CD4-positive, alpha-beta T cell treated with Interleukin-4 for 4 hours (primary cell): ENCODE measurements at places on chromosomes 4 and X.
A peak's percentile ranks its signal among the peaks of the same experiment; 100 is the strongest.

GRCh38 chrX:66016905-66017658 is 22.8 kb downstream of the VSIG4 start:
- no peak for DNase-seq

GRCh38 chrX:110310896-110311295 is 7.0 kb downstream of the AMMECR1 start:
- peak; percentile 57 for DNase-seq

- no peak for DNase-seq
These were observed 480.4 kb downstream of the ACTRT1 start for GRCh38 chrX:127571834-127572233.

GRCh38 chrX:83508526-83509253 is 600 bp downstream of the POU3F4 start:
- DNase-seq, result no peak

DNA sequence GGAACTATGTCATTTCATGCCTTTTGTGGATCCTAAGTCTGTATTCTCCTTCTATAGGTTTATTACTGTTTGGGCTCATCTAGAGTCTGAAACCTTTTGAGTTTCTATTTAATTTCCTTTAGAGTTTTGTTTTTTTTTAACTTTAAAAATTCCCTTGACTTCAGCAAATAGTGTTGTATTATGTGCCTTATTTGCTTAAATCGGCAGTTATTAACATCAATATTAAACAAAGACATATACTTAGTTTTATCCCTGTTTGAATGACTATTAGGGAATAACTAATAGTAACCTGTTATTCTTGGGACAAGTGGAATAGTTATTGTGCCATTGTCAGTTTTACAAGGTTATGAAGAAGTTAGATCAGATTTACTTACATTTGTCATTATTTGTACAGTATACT is 112.8 kb upstream of the NUDT6 start:
- DNase-seq, result no peak

DNA sequence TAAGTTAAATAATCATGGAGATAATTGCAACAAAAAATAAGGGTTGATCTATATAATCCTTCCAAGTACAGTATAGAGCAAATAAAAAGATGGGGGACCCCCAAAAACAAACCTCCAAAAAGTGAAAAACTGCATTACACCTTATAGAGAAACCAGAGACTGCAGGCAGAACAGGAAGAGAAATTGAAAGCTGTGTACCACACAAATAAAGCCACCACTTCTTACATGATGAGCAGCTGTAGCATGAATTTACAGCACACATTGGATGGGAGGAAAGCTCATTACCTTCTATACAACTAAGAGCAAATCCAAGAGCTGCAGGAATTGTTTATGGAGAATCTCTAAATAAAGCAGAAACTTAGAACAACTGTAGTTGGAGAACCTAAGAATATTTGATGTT is 152.4 kb upstream of the PDE5A start:
- no peak for DNase-seq

GRCh38 chr4:52848254-52848653 is 13.9 kb upstream of the RASL11B start:
- DNase-seq, result no peak

DNA sequence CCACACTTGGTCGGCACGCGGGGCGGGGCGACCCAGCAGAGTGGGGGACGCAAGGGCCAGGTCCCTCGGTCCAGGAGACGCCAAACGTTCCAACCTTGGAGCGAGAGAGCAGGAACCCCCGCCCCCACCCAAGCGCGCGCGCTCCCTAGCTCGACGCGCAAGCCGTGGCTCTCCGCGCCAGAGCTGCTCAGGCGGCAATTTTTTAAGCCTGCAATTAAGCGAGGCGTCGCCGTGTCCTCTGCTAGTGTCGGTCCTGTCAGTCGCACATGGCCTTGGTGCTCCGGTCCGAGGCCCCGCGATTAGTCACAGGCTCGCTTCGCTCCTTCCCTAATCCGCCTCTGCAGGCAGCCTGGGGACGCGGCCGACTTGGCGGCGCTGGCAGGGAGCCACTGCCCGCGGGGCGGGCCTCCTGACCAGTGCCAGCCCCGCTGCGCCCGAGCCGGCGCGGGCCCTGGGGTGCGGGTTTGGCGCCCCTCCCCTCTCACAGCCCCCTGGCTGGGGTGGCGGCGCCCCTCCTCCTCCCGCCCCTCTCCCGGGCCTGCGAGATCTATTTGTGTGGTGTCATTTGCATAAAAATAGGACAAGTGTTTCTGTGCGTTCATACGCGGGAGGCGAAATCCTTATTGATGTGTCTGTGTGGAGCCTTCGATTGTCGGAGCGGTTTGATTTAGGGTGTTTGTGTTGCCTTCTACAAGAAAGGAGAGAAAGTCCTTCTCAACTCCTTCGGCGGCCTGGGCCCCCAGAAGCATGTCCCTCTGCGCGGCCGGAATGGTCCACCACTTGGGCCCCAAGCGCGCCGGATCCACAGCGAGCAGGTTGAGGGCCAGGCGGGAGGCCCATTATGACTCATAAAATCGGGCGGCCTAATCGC is 9.8 kb upstream of the BCOR start:
- DNase-seq, result no peak

DNA sequence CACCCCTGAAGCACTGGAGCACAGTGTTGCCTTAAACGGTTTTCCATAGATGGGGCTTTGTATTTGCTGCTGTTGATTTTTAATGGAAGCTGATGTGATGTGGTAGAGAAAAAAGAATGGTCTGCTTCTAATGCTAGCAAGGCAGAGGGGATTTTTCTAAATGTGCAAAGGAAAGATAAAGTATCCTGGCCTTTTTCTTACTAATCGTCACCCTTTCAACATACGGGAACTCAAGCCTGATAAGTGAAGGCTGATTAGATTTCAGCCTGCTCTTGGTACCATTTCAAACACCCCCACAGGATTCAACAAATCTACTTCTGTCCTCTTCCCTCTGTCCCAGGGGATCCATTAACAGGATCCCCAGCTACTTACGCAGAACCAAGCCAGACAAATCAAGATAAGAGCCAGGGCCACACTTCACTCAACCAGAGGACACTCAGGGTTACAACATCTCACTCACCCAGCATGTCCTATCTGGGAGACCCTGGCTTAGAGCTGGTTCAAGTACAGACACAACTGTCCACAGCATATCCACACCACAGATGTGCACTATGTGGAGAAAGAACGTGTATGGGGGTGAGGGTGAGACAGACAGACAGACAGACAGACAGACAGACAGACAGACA is 180.0 kb downstream of the SH3KBP1 start:
- no peak for DNase-seq

DNA sequence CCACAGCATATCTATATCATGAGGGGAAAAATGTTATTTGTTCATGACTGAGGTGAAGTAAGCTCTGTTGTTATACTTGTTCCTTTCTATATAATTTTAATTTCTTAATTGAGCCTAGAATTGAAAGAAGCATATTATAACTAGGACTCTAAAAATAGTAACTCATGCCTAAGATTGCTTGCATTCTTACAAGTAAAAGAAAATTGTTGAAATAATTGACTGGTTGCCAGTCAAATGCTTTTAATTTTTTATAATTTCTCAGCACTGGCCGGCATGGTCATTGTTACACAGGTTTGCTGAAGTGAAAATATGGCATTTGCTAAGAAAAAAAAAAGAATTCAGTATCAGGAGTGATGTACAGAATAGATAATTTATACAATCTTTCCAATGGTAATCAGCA is 104.8 kb downstream of the GASK1B start:
- no peak for DNase-seq

DNA sequence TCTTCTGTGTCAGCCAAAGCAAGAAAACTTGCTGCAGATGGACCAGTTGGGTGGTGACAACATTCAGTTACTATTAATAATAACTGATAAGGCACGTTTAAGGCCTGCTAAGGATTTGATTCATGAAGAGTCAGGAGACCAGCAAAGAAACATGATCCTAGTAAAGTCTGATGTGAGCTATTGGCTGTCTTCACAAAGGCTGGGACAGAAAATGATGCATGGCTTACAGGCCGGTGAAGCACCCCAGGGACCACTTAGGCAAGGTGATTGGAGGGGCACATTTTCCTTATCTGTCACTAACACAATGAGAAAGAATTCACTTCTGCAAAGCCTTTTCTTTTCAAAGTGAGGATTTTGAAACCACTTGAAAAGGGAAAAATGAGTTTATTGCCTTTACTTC is 65.4 kb upstream of the TRPC3 start:
- DNase-seq, result no peak

DNA sequence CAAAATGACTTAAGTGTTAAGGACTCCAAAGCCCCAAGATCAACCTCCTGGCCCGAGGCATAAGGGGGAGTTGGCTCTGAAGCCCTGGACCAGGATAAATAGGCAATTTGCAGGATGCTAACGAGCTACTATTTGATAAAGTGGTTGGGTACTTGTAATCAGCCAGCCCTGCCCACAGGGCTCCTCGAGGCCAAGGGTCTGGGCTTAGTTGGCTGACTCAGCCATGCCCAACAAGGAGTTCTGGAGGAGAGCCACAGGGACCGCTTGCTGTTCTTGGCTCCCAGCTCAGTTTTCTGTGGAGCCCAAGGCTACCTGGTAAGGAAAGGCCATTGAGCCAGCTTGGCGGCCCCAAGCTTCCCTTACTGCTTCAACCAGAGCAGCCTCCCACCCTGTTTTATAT is 7.8 kb downstream of the HMGB3 start:
- no peak for DNase-seq

DNA sequence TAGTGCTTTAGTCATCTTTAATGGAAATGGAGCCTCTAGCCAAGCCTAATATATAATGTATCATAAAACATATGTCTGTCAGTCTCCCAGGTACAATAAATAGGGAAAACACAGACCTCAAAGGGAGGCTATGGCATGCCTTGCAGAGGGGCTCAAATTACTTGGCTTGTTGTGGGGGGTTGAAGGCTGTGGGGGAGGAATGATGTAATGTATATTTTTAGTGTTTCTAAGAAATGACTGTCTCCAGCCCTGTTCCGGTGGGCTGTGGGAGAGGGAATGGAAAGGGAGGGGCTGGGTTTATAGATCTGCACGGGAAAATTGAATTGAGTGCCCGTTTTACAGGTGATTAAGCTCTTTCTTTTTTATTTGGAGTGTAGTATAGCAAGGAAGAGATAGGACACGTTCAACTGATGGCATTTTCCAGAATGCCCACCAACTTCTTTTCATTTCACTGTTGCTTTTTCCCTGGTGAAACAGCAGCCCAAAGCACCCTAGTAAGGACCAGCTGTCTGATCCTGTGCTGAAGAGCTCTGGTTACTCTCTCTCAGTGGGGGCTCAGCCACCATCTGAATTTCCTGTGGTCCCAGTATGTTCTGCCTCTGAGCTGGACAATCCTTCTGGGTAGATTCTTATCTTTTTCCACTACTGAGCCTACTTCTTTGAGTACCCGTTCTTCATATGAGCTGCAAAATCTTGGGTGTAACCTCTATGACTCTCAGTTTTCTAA is 220.7 kb upstream of the CASK start:
- DNase-seq, result no peak

DNA sequence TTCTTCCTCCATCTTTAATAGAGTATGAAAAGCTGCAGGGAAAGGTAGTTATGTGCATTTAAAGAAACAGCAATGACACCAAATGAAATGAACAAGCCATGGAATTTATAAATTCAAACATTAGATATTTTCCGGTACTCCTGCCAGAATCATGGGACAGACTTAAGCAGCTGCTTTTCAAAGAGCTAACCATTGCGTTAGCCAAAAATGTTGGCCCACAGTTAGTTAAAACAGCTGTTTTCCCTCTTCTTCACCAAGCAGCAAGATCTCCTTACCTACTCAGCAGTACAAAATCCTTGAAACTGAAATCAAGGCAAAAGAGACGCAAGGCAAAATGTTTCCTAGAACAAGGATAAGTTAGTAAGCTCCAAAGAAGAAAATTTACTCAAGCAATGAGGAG is 64.0 kb downstream of the MANBA start:
- no peak for DNase-seq

GRCh38 chr4:68797618-68798017 is 18.2 kb upstream of the UGT2B10 start:
- DNase-seq, result no peak

- no peak for DNase-seq
These were observed 110.1 kb upstream of the VEGFC start for GRCh38 chr4:176902710-176903323.
